ENCODE measurements at places on chromosomes 11 and 22. TPM values are rescaled to one million over a fixed set of nuclear protein-coding genes. Genes with fewer than 3 reads are reported as not detected.

GRCh38 chr22:19878461-19879245 lies 24.0 kb upstream of the GNB1L start:
- no peak for DNase-seq

GRCh38 chr11:35485656-35486322 lies 39.6 kb downstream of the PAMR1 start:
- DNase-seq: peak; percentile 90

GRCh38 chr11:68334923-68335322 lies 22.5 kb downstream of the LRP5 start:
- DNase-seq: no peak

- DNase-seq: no peak
These were observed 45.5 kb downstream of the NRXN2 start for GRCh38 chr11:64677441-64678023.

DNA sequence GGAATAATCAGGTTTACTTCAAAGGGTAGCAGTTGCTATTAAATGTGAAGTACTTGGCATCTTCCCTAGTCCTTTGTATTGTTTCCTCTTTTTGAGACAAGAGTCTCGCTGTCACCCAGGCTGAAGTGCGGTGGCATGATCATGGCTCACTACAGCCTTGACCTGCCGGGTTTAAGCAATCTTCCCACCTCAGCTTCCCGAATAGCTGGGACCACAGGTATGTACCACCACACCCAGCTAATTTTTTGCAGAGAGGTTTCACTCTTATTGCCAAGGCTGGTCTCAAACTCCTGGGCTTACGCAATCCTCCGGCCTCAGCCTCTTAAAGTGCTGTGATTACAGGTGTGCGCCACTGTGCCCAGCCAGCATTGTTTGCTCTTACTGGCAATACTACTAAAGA lies 36.2 kb upstream of the RAPSN start:
- DNase-seq: no peak

DNA sequence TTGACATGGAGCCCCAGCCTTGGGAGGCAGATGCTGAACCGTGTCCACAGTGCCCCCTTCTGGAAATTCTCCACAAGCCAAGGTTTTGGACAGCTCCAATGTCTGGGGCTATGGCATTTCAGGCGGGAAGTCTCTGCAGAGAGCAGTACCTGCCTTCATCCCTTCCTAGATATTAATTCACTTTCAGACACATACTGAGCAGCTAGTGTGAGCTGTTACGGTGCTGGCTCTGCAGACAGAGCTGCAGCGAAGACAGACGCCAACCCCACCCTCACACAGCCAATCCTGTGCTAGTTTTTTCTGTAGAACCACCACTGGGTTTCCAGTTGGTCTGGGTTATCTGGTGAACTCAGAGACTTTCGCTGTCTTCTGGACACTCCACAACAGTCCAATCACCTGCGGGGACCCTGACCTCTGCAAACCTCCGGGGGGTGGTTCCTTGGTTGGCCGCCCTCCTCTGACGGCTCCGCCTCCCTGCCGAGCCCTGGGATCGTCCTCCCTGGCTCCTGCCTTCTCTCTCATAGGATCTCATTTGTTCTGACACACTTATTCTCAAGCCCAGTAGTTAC lies 9.1 kb downstream of the LMF2 start:
- peak; percentile 75 for DNase-seq

DNA sequence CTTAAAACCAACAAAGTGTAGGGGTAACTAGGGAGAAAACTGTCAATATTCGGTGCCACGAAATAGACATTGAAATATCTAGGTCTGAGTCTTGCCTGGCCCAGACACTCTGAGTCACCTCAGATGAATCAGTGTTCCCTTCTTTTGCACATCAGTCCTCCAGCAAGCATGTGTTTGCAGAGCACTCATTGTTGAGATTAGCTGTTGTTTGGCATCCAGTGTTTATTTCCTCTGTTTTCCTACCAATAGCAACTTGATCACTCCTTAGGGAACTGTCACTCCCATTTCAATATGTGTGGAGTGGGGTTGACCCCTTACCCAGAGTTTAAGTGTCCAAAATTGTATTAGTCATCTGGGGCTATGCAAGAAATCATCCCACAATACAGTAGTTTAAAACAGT lies 4.7 kb upstream of the ASCC2 start:
- DNase-seq: no peak

- DNase-seq: peak; percentile 70
These were observed 21.9 kb downstream of the SCUBE1 start for GRCh38 chr22:43320943-43321900.

GRCh38 chr11:10017050-10017449 lies 277.0 kb downstream of the SBF2 start:
- no peak for DNase-seq

DNA sequence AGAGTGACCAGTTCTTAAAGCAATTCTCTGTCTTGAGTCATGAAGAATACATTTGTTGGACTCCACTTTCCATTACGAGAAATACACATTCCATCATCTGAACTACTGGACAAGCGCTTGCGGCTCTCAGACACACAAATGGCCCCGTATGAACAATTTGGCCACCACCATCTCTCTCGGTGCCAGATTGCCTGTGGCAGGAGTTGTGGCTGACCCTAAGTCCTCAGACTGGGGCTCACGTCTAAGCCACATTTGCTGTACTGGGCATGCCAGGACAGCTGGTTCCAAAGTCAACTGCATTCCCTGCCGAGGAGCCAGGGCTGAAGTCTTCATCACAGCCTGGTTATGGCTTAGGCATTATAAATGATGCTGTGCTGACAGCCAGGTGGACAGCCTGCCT lies 227.5 kb downstream of the MIAT start:
- no peak for DNase-seq

- no peak for DNase-seq
These were observed 855.9 kb downstream of the TBC1D22A start for GRCh38 chr22:47618180-47619010.

DNA sequence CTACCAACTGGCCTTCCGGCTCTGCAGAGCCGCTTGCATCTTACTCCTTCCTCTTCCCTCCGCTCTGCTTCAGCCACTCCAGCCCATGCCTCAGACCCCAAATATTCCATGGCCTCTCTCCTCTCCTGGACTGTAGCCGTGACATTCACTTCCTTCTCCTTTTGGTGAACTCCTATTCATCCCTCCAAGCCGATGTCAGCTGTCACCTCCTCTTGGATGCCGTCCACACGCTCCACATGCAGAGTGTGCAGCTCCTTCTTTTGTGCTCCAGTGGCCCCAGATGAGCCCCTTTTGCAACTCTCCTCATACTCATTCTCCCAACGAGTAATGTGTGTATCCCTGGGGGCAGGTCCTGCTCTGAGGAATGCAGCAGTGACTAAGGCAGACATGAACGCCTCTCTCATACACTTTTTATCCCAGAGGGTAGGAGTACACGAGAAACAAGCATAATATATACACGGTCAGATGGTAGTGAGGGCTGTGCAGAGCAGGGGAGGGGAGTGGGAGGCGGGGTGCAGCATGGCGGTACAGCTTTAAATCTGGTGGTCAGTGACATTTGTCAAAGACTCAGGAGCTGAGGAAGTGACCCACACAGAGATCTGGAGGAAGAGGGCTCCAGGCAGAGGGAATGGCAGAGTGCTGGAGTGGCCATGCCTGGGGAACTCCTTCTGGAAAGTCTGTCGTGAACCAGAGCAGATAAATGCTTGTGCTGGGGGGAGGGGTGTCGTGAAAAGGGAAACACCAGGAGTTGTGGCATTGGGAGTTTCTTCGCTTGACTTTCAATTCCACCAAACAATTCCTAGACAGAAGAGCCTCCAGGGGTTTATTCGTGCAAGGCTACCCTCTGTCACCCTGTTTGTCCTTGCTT lies 83.8 kb upstream of the ATXN10 start:
- no peak for DNase-seq

DNA sequence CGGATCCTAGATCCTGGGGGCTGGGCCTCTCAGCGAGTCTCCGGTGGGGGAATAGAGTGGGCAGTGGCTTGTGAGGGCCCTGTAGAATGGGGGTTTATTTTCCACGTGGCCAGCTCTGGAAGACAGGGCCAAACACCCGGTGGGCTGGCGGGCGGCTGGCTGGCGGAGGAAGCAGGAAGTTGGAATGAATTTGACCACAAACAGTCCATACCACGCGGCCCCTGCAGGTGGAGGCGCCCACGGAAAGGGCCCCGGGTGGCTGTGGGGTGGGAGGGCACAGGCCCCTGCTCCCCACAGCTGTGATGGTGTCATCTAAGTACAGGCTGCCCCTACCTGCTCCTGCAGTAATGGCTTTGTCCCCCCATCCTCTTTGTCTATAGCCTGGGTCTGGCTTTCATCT lies 15.1 kb downstream of the MCAT start:
- no peak for DNase-seq

- no peak for DNase-seq
These were observed 737 bp upstream of the TYR start for GRCh38 chr11:89176938-89177337.

DNA sequence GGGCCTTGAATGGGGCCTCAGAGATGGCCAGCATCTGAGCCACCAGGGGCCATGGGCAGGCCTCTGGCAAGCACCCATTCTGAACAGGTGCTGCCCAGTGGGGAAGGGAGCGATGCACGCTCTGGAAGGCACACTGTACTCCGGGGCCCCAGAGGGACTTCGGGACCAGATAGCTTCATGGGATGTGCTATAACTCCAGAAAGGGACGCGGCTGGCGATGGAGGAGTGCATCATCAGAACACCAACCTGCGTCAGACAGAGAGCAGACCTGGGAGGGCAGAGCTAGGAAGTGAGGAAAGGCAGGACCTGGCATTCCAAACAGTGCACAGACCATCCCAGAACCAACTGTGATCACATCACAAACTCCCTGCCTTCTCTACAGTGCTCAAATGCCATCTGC lies 16.8 kb downstream of the DGCR2 start:
- no peak for DNase-seq

GRCh38 chr11:36510594-36510942 lies 496 bp upstream of the TRAF6 start:
- DNase-seq: no peak

DNA sequence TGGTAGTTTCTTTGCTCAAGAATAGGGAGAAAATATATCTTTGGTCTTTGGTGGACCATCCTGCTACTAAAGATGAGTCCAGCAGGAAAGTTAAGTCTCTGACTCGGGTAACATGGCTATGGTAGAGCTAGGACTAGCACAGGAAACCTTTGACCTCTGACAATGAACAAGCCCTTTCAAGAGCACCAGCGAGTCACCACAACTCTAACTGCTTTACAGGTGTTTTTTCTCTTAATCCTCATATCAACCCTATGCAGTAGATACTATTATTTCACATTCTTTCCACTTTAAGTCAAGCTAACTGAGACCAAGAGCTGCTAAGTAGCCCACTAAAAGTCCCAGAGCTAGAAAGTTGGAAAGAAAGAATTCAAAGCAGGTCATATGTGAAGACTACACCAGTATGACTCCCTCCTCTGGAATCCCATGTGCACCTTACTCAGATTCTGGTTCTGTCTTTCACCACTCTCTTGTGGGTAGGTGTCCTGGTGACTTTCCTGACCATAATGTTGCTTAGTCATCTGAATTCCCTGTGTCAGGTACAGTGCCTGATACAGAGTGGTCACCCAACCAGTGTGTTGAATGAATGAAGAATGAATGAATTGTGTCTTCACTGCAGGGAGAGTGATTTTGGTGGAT lies 53.8 kb upstream of the ME3 start:
- no peak for DNase-seq

- DNase-seq: peak; percentile 34
These were observed 171.4 kb upstream of the CTSC start for GRCh38 chr11:88508759-88509581.

DNA sequence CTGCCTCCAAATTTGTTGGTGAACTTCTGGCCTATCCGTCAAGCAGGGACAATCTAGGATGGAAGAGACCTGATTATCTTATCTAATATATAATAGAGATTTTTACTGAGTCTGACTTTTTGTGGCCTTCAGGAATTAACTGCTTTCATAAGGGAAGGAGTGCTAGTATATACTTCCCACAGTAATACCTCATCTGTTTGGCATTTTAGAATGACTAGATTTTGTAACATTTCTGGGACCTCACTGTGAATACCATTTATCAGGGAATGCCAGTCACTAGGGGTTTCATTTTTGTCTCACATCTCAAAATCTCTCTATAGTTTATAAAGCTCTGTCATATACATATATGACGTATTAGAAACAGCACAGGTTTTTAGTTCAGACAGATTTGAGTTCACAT lies 114.3 kb downstream of the INSC start:
- no peak for DNase-seq

- DNase-seq: no peak
These were observed 157.1 kb downstream of the CADM1 start for GRCh38 chr11:115347106-115347505.

DNA sequence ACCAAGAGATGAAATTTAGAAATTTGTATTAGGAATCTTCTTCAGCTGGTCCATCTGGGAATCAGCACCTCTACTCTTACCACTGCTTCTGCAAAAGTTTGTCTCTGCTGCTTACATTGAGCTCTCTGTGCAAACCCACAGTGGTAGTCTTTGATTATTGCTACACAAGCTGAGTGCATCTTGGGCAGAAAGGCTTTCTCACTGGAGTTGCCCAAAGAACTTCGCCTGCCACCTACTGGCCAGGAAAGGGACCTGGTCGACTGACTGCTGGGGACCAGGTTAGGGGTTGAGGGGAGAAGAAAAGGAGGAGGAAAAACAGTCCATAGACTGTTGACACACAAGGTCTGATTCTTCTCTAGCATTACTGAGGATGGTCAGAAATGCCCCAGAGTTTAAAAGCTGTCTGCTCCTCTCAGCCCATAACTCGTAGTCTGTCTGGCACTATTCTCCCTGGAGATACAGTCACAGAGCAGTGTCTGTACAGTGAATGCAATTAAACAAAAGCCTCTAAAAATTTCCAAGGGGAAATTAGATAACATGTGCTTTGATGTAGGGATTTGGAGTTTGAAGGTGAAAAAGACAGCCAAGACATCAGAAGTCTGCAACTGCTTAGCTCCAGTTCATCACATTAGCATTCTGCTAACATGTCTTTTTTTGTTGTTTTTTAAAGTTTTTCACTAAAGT lies 215.0 kb upstream of the CTSC start:
- peak; percentile 44 for DNase-seq

HPX gene
- polyA plus RNA-seq: 3.1 TPM

PIWIL4 gene
- polyA plus RNA-seq: 19.9 TPM

CFAP68 gene
- polyA plus RNA-seq: 103 TPM

INS gene
- polyA plus RNA-seq: not detected

CCDC81 gene
- 16.0 TPM for polyA plus RNA-seq

APOL5 gene
- polyA plus RNA-seq: 0.74 TPM

GRK3 gene
- polyA plus RNA-seq: 46.0 TPM

OPCML gene
- 2.7 TPM for polyA plus RNA-seq

ALG9 gene
- polyA plus RNA-seq: 40.1 TPM

LGALS12 gene
- polyA plus RNA-seq: not detected

MYBPC3 gene
- polyA plus RNA-seq: 1.7 TPM

LIF gene
- 1.4 TPM for polyA plus RNA-seq

KRTAP5-8 gene
- not detected for polyA plus RNA-seq

TTC36 gene
- polyA plus RNA-seq: not detected

PHF21B gene
- 8.5 TPM for polyA plus RNA-seq

AIFM3 gene
- 0.88 TPM for polyA plus RNA-seq
